ENCODE measurements at places on chromosomes 12 and 14.

DNA sequence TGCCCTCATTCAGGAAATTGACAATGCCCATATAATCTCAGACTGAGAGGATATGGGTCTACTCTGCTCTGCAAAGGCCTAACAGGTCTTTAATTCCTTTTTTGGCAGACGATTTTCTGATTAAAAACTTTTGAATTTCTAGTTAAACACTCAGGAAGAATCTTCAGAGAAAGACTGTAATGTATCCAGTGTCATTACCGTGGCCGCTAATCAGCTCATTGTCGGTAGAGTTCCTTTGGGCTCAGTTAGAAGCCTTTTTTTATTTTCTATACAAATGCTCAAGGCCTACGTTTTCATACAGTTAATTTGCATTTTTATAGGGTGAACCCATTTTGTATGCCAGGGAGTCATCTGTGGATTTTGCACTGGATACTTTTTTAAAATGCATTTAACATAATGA lies 549.9 kb downstream of the RPS29 start:
- no peak for DNase-seq

DNA sequence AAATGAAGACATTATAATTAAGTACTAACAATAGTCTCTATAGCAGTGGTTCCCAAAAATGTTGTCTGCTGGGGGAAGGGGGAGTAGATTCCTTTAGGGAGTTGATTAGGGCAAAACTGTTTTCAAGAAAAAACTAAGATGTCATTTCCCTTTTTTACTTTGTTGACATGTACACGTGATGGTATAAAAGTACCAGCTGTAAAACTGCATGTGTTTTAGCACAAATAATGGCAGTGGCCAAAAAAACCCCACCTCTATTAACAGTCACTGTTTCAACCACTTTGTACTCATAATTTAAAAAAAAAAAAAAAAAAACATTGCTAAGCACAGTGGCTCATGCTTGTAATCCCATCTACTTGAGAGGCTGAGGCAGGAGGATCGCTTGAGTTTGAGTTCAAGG lies 61.7 kb downstream of the PPP1R12A start:
- DNase-seq: no peak

DNA sequence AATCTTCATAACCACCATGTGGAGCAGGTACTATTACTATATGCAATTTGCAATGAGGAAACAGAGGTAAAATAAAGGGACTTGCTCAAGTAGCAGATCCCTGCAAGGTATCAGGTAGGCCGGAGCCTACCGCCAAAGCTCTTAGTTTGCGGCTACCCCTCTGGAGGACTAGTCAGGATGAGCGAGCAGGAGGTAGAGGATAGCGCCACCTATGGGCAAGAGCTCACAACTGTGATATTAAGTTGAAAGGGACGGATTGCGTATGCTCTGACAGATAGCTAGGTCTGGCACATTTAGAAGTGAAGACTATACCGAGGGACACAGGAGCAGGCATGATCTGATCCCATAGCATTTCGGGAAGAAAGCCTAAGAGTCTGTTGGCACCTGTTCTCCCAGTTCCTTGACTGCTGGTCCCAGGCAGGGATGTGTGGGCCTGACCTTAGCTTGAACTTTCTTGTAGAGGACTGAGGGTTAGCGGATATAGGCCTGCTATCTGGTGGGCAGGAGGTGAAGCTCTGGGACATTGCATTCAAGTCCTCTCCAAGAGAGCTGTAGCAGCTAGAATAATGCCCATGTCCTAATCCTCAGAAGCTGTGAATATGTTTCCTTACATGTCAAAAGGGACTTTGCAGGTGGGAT lies 48.0 kb downstream of the SLC17A8 start:
- peak; percentile 43 for DNase-seq

DNA sequence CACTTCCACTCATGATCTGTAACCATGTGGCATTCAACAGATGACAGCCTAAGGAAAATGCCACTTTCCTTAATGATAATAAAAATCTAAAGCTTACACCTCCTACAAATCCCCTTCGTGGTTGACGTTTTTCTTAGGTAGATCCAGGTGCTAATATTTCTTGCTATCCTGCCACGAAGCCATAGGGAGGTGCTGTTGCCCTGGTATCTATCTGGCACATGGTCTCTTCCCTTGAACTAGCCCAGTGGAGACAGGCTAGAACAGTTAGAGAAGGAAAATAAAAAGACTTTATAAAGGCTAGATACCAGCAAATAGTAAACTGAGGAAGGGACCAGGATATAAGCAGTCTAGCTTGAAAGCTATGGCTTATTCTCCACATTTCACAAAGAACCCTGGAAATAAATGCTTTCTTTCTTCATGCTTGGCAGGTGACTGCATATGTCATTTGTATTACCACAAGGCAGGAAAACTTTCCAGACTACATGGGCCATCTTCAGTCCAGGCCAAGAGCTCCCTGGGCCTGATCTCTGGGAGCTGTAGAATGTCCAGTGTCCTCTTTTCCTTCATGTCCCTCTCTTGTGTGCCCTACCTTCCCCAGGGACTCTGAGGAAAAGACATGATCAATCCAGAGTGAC lies 15.3 kb downstream of the SPIC start:
- DNase-seq: no peak

- peak; percentile 39 for DNase-seq
Observed at GRCh38 chr14:51401272-51401671, 161.2 kb downstream of the TMX1 start.

GRCh38 chr14:35482994-35483515 lies 50.9 kb upstream of the INSM2 start:
- DNase-seq: no peak

DNA sequence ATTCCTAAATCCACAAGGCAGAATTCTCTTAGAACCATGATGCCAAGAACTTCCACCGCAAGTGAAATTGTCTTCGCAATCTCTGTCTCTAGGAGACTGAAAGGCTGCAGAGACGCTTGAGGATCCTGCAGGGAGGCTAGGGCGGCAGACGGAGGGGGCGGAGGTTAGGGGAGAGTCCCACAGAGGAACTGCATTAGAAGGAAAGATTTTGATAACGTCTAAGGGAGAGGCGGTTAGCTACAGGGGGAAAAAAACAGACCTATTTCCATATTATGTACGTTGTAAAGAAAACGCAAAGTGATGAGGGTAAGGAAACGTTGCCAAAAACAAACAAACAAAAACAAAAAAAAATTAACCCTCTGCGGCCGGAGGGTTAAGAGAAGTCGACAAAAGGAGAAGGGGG lies 595 bp downstream of the KLHL28 start:
- peak; percentile 91 for DNase-seq
